ENCODE measurements at places on chromosomes 4 and X.

DNA sequence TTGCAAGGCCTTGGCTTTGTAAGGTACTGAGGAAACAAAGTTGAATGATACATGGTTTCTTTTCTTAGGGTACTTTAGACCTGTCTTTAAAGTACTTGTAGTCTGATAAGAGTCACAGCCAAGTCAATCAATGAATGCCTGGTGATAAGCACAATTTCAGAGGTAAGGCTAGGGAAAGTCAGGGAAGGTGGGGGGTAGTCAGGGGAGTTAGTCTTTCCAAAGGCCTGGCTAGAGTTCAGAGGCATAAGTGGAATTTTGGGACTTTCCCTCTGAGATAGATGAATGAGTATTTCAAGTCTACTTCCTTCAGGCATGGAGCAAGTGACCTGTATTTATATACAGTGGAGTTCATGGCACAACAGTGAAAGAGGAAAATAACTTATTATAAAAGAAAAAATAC, 78.3 kb downstream of the SLC4A4 start:
- DNase-seq, result no peak

DNA sequence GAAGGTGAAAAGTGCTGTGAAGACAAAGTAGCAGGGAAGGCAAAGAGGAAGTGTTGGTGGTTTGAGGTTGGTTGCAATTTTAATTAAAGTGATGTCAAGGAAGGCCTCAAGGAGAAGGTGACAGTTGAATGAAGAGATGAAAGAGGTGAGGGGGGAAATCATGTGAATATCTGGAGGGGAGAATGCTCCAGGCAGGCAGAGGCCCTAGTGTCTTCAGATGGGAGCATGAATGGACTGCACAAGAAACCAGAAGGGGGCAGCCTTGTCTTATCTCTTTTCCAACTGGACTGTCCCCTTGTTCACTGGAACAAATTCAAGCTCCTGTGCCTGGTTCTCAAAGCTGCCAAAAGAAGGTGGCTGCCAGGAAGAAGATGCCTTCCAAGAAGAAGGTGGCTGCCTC, 68.4 kb downstream of the MAOB start:
- DNase-seq, result no peak

- DNase-seq, result no peak
These were observed 81.2 kb downstream of the LIMCH1 start for GRCh38 chr4:41619161-41619560.

DNA sequence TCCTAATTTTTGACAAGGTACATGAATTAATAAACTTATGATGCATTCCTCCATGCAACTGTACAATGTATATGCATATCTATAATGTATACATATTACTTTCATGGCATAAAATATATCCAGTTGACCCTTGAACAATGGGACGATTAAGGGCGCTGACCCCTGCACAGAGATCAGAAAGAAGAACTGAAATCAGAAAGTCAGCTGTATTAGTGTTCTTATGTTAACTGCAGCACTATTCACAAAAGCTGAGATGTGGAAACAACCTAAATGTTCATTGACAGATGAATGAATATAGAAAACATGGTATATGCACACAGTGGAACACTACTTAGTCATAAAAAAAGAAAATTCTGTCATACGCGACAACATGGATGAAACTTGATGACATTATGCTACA, 457.1 kb downstream of the GBA3 start:
- DNase-seq, result no peak

DNA sequence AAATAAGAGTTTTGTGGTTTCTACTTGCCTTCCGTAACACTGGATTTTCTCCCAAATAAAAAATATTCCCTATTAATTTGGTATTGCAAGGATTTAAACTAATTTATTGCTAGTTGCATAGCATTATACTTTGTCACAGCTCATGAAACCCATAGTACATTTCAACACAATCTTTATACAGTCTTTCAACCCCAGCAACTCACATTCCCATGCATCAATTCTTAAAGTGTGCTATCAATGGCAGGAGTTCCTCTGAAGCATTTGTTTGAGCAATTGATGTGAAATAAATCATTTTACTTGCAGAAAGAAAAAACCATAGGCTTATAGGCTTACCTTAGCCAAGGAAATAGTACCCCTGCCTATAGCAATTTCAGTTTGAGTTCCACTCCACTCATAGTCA, 251.9 kb downstream of the PAPSS1 start:
- no peak for DNase-seq

DNA sequence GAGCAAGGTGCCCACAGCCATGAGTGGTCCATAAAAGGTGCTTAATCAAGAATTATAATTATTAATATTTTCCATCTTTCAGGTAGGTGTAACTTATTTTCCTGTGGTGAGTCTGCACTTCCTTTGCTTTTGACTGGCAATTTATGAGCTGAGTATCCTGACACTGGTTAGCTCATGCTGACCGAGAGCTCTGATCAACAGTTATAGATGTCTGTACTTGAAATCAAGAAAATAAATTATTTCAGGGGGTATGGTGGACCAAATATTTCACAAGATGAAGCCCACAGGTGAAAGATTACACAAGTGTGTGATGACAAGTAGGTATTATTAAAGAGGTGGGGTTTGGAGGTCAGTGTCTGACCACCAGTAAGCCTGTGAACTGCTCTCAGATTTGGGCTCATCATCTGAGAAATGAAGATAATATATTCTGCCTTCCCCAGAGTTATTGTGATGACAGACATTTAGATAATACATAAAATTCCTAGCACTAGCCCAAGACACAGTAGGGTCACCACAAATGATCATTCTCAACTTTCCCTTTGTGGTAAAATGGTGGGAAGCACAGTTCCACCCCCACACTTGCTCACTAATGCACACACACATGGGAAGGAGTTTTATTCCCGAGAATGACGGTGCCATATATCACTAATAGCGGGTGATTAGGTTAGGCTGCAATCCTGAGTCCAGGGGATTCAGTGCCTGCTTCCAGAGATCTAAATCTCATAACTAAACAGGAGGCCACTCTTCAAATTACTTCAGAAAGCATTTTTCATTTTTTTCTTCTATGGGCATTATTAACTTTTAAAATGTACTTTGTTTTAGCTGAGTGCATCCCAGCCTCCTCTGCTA, 34.0 kb upstream of the PACRGL start:
- no peak for DNase-seq

DNA sequence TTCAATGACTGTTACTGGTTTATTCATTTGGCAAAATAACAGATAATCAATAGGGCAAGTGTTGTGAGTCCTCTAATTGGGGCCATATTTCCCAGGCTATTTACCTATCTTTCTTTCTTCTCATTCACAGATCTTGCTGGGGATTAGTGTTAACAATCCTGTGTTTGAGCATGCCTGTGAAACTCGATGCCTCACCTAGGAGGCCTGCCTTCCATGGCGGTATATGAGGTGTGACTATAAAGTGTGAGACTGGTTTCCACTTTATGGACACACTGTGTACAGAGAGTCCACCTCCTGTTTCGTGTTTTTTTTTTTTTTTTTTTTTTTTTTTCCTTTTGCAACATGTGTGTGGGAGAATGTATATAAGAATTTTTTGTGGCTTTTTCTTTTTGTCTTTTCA, 199.3 kb downstream of the BMPR1B start:
- DNase-seq, result no peak

DNA sequence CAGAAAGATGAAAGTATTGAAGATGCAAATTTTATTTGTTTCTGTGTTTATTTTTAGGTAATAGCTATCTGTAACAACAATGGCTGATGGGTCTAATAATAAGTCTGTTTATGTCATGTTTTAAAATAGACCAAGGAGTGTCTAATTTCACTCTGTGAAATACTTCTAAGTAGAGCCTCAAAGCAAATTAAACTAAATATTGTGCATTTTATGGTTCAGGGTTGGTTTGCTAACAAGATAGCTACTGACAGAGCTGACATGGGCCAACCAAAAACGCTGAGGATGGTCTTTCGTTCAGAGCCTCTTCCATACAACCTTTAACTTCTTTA, 437.6 kb upstream of the CTSO start:
- DNase-seq, result no peak

DNA sequence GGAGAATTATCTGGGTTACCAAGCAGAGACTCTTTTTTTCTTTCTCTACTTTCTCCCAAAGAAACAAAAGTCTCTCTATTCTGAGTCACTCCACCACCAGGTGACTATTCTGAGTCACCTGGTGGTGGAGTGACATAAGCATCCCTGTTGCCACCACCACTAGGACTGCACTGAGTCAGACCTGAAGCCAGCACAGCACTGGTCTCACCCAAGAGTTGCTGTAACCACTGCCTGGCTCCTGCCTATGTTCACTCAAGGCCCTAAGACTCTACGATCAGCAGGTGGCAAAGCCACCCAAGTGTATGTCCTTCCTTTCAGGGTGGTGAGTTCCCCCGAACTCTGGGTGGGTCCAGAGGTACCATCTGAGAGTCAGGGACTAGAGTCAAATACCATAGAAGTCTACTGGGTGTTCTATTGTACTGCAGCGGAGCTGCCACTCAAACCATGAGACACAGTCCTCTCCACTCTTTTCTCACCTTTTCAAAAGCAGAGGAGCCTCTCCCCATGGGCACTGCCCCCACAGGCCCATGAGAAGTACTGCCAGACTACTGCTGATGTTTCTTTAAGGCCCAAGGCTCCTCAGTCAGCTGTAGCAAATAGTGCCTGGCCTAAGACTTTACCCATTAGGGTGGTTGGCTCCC, 209.6 kb upstream of the IRS4 start:
- DNase-seq, result no peak

DNA sequence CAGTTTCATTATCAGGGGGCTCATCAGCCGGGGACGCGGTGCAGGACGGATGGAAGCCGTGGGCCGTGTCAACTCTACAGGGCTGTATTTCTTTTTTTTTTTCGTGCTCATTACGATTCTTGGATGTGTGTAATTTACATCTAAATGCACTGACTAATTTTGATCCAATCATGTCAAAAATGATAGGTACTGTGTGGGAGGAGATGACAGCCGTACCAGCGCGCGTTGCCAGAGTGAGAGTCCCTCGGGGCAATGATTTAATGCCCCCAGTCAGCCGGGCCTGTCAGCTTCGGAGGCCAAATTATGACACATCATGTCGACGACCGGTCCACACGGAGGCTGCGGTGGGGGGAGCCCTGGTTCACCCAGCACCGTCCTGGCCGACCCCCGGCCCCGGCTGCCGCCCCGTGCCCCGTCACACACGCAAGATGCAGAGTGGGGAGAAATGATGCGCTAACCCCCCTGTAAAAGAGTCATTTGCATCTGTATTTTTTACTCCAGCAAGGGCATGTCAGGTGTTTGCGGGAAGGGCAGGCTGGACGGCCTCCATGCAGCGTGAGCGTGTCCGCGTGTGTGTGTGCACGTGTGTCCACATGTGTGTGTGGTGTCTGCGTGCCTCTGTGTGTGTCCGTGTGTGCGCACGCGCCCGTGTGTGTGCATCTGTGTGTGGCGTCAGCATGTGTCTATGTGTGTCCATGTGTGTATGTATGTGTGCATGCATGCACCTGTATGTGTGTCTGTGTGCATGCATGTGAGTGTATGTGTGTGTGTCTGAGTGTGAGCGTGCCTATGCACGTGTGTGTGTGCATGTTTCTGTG, 74.3 kb upstream of the PPP2R3B start:
- no peak for DNase-seq

DNA sequence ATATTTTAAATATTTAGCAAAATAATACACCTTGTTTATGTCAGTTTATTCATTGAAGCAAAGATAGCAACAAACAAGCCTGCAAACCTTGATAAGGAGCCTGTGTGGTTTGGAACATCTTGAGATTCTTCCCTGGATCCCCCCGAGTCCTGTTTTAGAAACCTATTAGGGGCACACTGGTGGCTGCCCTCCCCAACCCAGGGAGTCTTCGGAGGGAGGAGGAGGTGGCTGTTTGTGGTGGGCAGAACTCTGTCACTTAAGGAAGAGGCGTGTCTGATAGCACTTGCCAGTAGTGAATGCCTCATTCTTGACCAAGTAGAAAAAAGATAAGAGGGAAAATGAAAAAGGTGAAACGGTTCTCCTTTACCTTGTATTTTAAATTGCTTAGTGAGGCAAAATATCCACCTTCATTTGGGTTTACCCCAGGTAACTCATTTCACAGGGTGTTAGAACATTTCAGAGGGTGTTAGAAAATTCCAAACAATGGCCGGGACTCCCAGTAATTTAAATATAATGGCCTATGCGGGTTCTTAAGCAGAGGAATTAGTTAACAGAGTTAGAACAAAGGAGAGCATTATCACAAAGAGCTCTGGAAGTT, 10.4 kb downstream of the KIT start:
- DNase-seq, result no peak

DNA sequence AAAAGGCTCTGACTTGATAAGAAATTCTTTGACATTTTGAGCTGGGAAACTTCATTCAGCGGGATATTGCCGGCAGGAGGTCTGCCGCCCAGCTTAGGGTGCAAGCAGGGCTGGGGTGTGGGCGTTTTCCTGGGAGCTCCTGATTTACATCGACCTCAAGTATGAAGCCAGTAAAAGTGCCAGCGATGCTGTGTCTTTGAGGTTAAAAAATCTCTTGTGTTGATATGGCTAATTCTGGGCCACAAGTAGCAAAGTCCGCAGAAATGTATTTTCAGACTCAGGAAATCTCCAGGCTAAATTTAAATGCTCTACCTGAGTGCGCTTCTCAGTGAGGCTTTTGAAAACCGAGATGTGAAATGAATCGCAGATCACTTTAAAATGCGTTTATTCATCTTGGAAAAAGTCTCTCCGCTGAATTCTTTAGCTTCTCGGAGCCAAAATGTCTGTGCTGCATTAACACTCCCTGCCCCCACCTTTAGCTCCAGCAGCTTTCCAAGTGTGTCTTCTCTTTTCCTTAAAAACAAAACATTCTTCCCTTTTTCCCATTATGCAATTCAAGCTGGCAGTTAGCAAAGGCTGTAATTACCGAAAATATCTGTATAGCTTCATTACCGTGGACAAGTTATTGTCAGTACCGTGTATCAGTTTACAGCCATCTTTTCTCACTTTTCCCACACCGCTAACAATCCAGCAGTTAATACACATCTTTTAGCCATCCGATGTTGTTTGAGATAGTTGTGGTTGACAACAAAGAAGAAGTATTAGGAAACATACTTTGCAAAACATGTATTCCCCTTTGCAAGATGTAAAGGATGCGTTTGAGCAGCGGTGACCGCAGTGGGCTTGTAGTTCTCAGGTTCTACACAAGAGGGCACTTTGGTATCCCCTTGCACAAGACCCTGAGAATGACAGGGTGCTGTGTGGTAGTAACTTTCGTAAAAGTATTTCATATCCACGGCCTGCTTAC, 136.0 kb upstream of the STX18 start:
- no peak for DNase-seq

DNA sequence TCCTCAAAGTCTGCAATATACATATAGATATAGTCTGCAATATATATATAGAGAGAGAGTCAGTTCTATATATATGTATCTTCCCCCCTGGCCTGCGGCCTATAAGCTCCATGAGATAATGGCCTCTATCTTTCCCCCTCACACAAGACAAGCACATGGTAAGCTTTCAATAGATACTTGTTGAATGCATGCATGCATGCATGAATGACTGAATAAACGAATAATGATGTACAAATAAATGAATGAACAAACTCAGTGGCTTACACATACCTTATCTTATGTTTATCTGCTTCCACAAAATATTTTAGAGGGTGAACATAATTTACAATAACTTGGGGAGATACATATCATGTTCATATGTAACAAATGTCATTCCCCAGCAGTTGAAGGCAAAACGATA, 6.3 kb upstream of the GPM6A start:
- DNase-seq, result no peak

Data from DMS79 (cell line).